ENCODE measurements at places on chromosomes 12 and 14. TPM values are rescaled to one million over a fixed set of nuclear protein-coding genes. Genes with fewer than 3 reads are reported as not detected.

Gene LRTM2
- total RNA-seq = not detected

Gene ALX1
- total RNA-seq = not detected

Gene TRMT5
- 17.4 TPM for total RNA-seq

Gene SERPINA9
- total RNA-seq = not detected

Gene EPYC
- total RNA-seq = not detected

- DNase-seq = no peak
Measured at GRCh38 chr12:82351390-82351789, 6.8 kb downstream of the CCDC59 start.

Gene REP15
- total RNA-seq = 1.4 TPM

DNA sequence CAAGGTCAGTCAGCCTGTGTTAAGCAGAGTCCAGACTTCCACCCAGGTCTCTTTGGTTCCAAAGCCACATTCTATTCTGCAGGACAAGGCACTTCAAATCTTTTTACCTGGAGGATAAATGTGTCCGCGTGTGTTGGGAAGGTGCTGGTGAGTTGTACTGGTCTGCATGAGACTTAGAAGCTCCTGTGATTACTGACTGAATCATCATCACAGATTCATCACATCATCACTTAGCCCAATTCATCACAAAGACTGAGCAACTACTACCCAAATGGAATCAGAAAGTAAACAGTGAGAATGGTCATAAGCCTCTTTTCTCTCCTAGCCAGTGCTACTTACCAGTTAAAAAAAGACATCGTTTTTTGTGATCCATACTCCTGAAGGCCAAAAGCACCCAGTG is 5.3 kb downstream of the SLC15A5 start:
- DNase-seq = no peak

DNA sequence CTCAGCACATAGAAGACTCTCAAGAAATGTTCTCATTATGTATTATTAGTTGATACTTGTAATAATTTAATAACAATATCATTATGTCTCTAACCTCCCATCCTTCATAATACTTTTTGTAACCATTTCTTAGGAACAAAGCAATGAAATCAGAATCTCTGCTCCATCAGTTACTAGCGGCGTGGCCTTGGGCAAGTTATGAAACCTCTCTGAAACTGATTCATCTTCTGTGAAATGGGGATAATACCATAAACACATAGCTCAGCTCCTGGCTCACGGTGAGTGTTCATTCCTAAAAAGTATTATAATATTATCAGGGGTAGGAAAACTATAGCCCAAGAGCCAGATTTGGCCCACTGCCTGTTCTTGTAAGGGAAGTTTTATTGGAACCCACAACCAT is 11.4 kb upstream of the CMKLR1 start:
- no peak for DNase-seq
